ENCODE measurements at places on chromosomes 5 and 9. TPM values are rescaled to one million over a fixed set of nuclear protein-coding genes. Genes with fewer than 3 reads are reported as not detected.

DNA sequence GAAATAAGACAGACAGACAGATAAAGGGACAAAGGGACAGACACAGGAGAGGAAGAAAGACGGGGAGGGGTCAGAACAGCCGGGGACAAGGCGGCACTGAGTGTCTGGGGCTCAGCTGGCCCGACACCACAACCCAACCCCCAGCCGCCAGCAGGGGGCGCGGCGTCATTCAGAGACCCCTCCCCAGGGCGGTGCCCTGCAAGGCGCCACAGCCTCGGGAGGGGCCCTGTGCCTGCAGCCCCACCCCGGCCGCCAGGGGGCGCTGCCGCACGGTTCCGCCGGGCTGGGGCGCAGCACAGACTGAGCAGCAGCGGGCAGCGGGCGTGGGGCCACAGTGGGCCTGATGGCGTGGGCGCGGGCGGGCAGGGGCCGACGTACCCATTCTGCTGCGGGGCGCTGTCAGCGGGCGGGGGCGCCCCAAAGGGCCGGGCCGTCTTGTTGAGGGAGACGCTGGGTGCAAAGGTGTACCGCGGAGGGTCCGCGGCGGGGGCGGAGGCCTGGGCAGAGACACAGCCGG is 5.9 kb downstream of the PDLIM7 start:
- H3K36me3 ChIP-seq: peaks cover 35% of the 10 kb centered on the region
- peaks cover 35% of the 10 kb centered on the region for H3K4me1 ChIP-seq
- H3K4me3 ChIP-seq: no peak overlapping the region
- no peaks in the 10 kb centered on the region for H3K27me3 ChIP-seq

DNA sequence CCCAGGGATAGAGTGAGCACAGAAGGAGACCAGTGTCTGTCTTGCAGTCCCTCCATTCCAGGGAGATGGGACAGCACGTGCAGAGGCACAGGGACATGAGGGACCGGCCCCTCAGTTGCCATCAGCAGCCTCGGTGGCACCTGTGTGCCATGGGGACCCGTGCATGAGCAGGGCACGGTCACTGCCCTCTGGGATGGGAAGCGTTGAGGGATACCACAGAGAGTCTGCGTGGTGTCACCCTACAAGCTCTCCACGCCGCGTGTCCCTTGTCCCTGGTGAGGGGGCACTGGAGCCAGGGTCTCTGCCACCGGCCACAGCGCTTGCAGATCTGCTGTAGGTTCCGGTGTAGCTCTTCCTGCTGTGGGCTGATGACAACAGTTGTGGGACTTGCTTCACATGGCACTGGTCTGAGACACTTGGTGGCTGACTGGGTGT is 108.1 kb downstream of the CACNA1B start:
- H3K27me3 ChIP-seq: peaks cover 6% of the 10 kb centered on the region
- no peak for DNase-seq
- no peak overlapping the region for H3K4me3 ChIP-seq
- no peaks in the 10 kb centered on the region for H3K4me1 ChIP-seq
- no peak overlapping the region for H3K27ac ChIP-seq

DNA sequence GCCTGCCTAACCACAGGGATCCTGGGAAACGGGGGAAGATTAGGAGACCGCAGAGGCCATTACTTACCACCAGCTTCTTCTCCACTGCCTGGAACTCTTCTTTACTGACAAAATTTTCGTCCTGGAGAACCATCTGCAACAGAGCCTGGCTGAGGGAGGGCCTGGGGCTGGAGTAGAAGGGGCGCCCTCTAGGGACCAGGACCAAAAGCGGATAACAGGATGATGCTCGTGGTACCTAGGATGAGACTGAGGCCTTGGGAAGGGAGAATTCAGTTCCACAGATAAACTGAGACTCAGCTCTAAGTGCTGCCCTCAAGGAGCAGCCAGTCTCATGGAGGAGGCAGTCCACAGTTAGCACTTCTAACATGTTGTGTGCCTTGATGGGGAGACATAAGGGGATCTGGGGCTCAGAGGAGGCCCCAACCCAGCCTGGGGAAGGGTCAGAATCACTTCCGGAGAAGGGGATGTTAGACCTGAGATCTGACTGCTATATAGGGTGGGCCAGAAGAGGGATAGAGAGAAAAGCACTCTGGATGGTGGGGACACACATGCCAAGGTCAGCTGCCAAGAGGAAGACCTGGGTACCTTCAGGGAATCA is 1.2 kb downstream of the SPATA24 start:
- H3K4me1 ChIP-seq: peaks cover 6% of the 10 kb centered on the region
- no peak for DNase-seq
- H3K27ac ChIP-seq: peak overlapping the region; percentile 89
- no peaks in the 10 kb centered on the region for H3K36me3 ChIP-seq

GRCh38 chr5:41856644-41857491 is 13.4 kb downstream of the OXCT1 start:
- DNase-seq: no peak
- H3K27ac ChIP-seq: no peak overlapping the region

The TUSC1 gene
- 15.0 TPM for total RNA-seq

The RPL35 gene
- total RNA-seq: 794 TPM

The PPP3R2 gene
- not detected for total RNA-seq

DNA sequence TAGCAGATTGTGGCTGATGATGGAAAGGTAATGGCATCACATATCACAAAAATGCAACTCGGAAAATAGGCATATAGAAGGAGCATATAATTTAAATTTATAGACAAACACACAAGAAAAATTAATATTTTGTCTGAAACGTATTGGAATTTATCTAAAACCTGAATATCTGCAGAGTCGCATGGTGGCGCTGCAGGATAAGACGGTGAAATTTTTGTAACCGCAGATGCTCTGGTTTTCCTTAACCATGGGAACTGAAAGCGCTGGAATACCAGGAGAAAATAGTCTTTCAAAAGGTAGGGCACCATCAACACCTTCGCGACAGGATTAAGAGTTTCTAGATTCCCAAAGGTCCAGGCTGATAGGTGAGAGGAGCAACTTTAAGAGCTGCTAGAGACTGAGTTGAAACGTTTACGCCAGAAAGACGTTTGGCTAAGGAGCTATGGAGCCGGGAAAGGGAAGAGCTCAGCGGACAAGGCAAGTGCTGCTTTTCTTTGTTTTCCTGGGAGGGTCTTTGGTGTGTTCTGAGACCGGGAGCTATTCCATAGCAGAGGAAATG is 11.0 kb upstream of the PCDHB15 start:
- H3K27me3 ChIP-seq: no peaks in the 10 kb centered on the region
- peak overlapping the region; percentile 18 for H3K4me3 ChIP-seq
- H3K36me3 ChIP-seq: no peaks in the 10 kb centered on the region
- H3K4me1 ChIP-seq: no peaks in the 10 kb centered on the region
- DNase-seq: no peak

DNA sequence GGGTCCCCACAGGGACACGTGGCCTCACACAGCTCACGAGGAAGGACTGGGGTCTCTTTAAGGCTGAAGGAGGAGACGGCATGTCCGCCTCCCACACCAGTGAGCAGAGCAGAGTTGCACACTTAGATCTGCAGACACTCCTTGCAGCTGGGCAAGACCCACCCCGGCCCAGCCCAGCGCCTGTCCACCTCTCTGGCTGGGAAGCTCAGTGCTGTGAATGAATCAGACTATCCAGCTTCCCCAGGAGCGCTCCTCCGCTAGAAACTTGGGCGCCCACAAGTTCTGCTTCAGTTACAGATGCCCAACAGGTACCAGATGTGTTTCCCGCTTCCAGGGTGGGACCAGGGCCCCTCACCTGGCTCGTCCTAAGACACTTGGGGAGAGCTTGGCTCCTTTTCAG is 78.9 kb downstream of the NSUN2 start:
- DNase-seq: no peak
- H3K27me3 ChIP-seq: peaks cover 11% of the 10 kb centered on the region
- H3K27ac ChIP-seq: no peak overlapping the region
- no peaks in the 10 kb centered on the region for H3K4me1 ChIP-seq

DNA sequence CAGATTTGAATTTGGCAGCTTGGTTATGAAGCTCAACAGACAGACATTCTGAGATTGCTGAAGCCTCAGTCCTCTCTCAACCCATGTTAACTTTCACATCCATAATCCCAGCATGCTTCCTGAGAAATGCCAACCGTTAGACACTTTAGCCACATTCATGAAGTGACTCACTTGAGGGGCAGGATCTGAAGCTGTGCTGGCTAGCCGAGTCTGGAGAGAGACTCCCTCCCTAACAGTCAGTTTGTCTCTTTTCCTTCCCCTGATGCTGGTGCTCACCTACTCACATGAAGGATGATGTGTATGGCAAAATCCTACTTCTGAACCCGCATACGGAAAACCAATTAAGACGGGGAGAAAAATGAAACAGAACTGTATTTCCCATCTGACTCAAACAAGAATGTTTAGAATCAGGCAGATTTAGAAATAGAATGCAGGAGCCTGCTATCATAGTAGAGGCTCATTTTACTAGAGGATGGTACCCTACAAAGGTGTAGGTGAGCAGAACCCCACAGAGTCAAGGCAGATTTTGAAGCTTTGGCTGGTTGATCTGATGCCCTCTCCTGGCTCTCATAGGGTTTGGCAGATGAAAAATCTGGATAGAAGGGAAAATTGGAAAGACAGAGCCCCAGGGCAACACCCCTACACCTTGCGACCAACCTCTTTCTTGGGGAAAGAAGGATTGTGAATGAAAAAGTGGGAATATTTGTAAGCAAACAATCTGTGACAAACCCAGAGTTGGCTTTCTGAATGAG is 150.9 kb upstream of the LHFPL2 start:
- no peaks in the 10 kb centered on the region for H3K27me3 ChIP-seq
- no peaks in the 10 kb centered on the region for H3K36me3 ChIP-seq
- DNase-seq: no peak
- H3K4me3 ChIP-seq: no peak overlapping the region
- H3K4me1 ChIP-seq: no peaks in the 10 kb centered on the region

Data from upper lobe of right lung (tissue), 1 donor.